ENCODE measurements at places on chromosomes 7 and 10.
A peak's percentile ranks its signal among the peaks of the same experiment; 100 is the strongest.

GRCh38 chr7:70944516-70944915 lies 187.4 kb upstream of the GALNT17 start:
- DNase-seq, result no peak

DNA sequence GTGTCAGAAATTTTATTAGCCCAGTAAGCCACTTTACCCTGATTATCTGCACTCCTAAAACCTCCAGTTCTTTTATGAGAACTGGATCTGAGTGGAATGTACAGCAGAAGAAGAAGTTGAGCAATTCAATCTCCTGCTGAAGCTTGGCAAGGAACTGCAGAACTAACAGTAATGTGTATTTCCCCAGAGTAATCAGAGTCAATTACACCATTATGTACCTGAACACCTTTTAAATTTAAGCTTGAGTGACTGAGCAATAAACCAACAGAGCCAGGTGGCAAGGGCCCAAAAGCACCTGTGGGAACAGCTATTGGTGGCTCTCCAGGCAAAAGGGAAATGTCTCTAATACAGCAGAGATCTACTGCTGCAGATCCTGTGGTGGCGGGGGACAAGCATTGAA lies 40.1 kb upstream of the AKR1C2 start:
- DNase-seq, result no peak

DNA sequence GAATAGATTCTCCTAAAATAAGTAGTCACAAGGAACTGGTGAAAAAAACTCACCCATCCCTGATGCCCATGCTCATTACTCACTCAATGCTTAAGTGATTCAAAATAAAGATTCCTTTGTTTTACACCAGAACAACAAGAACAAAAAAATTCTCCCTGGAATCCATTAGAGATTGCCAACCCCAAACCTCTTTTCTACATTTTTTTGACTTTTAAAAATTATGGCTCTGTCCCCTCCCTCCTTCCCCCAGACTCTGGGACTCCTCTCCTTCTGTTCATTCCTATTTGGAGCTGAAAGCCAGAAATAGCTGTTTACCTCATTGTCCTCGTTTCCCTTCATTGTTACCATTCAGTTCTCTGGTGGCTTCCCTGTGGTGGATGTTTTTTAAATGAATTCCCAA lies 63.2 kb upstream of the FHIP2A start:
- no peak for DNase-seq

DNA sequence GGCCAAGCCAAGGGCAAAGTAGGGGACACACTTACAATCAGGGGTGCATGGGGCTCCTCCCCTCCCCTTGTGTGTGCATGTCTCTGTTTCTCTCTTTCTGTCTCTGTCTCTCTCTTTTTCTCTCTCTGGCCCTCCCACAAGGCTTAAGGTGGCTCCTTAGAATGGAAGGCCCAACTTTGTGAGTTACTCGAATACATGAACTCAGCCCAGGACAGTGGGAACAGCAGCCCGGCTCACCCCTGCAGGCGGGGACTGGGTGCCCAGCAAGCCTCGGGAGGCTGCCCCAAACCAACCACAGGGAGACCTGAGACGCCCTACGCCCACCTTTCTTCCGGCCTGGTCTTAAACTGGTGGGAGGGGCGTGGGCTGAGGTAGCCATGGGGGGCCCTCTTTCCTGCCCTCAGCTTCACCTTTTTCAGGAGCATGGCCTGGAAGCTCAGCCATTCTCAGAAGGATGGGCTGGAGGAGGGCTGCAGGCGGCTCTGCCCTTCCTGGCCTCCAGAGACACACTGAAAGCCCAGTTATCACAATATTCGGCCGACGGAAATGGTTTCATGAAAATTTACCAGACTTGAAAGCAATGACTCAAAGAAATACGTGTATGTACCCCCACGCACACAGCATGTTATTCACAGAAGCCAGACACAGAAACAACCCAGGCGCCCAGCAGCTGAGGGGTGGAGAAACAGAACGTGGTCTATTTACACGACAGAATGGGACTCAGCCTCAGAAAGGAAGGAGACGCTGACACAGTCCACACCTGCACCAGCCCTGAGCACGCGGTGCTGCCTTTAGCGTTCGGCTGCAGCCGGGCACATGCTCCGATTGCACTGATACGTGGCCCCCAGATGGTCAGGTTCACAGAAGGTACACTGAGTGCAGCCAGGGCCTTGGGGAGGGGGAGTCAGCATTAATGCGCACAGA lies 229.5 kb downstream of the PTPRN2 start:
- DNase-seq, result no peak

GRCh38 chr10:128144547-128144946 lies 18.3 kb upstream of the MKI67 start:
- no peak for DNase-seq

GRCh38 chr10:50641626-50642025 lies 17.9 kb upstream of the SGMS1 start:
- DNase-seq, result no peak

GRCh38 chr10:114631666-114632417 lies 26.2 kb downstream of the ABLIM1 start:
- DNase-seq, result peak; percentile 7

- no peak for DNase-seq
Observed at GRCh38 chr7:150481186-150481920, 30.9 kb downstream of the GIMAP8 start.

GRCh38 chr7:417625-417889 lies 102.1 kb downstream of the PDGFA start:
- DNase-seq, result no peak

DNA sequence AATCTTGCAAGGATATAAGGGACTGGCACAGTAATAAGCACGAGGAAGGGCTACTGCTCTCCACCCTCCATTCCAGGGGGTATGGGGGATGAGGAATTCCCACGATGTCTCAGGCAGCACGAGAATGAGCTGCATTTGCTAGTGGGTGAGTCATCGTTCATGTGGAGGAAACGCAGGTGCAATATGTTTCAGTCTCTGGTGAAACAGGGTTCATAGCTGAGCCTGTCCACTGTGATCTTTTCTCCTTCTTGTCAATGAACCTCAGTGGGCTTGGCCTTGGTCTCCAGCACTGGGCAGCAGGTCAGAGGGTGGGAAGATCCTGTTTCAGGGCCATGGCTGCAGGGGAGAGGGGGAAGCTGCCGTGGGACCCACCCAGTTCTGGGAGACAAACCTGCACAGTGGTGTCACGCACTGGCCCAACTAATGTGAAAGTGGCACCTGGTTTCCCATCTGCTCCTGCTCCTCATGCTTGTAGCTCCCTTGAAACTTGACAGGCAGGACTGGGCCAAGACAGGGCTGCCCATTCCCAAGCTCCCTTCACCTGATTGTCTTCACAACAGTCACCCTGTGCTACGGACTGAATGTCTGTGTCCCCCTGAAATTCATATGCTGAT lies 181.9 kb downstream of the USP6NL start:
- DNase-seq, result no peak

- DNase-seq, result no peak
Observed at GRCh38 chr7:135282561-135283254, 49.1 kb downstream of the STRA8 start.

DNA sequence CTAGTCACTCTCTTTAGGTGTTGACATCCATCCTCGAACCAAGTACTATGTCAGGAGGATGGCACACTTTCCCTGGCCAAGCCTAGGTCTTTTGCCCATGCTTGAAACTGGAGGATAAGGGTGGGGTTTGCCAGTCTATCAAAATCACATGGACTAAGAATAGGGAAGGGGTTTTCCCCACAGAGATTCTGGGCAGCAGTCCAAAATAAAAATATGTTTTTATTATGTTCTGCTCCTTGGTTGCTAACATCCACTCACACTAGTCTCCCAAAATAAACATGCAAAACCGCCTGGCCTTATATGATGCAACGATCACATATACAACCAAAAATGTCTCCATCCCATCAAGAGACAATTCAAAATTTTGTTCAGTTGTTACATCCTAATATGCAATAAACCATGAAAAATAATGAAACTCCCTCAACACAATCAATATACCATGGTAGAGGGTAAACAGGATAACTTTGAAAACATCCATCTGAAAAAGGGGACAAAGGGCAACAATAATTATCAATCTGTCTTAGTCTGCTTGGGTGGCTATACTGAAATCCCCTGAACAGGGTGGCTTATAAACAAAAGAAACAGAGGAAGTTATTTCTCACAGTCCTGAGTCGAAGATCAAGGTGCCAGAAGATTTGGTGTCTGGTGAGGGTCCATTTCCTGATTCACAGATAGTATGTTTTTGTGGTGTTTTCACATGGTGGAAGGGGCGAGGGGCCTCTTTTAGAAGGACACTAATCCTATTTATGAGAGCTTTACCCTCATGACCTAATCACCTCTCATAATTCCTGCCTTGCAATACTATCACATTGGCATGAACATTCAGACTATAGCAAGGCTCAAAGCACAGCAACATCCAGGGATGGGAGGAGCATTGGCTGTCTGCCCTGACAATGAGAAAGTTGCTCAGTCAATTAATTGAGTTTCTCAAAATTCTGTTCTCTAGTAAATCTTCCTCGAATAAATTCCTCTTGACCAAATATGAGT lies 159.3 kb downstream of the ETV1 start:
- DNase-seq, result no peak

- no peak for DNase-seq
Observed at GRCh38 chr7:71133232-71133622, 1.3 kb downstream of the GALNT17 start.

DNA sequence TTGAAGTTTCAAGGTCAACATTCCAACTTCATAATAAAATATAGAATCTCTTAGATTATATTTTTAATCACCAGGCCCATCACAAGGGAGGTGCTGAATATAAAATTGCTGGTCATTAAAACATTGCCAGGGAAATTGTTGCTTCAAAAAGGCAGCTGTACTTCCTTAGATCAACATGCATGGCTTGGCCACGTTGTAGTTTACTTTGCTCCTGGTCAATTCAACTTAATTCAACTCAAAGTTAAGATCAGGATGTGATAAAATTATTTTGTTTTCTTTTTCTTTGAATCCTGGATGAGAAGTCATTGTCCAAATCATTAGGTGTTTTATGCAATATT lies 317.4 kb downstream of the PAXIP1 start:
- DNase-seq, result no peak

GRCh38 chr7:102821994-102822747 lies 73.4 kb downstream of the FAM185A start:
- DNase-seq, result no peak

DNA sequence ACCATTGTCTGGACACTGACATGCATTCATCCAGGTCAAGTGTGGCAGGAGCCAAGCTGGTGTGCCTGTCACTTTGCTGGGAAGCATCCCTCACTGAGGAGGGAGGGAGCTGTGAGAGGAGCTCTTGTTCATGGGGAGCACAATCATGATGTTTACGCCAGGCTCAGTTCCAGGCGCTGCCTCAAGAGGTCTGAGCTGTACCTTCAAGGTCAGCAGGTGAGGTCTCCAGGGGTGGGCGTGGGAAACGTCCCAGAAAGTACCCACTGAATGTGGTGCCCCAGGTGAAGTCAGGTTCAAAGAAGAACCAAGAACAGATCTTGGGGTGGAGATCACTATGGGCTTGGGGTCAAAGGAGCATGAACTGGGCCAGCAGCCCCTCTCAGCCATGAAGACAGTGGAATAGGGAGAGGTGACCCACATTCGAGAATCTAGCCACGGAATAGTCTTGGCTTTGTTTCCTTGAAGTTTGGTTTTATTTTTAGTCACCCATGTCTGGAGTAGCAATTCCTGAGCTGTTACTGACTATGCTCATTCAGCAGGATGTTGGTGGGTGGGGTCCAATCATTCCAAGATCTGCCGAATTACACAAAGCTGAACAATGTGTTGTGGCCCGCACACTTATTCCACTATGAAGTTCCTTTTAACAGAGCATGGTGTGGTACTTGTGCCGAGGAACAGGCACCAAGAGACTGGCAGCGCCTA lies 29.3 kb downstream of the NPS start:
- no peak for DNase-seq

DNA sequence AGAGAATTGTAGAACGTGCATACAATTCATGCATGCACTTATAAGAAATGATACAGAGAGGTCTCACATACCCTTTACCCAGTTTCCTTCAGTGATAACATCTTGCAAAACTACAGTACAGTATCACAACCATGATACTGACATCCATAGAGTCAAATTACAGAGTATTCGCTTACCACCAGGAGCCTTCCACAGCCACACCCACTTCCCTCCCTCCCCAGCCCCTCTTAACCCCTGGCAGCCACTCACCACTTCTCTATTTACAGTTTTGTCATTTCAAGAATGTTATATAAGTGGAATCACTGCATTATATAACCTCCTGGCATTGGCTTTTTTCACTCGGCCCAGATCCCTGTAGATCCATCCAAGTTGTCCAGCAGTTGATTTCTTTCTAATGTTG lies 143.8 kb downstream of the ZNF248 start:
- no peak for DNase-seq

DNA sequence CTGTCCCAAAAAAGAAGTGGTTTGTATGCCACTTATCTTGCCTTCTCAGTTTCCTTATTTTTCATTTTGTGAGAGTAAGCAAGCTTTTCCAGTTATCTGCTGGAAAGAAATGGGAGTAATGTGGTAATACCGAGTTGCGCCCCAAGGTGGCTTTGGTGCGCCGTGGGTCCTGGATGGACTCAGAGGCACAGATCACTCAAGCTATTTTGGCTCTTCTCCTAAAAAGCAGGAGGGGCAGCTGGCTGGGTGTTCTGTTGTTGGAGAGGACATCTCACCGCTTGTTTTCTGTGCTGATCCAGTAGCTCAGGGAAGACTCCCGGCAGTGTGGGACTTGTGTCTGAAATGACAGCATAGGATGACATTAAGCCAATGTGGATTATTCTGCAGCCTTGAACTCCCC lies 16.4 kb downstream of the PRKRIP1 start:
- peak; percentile 48 for DNase-seq
